ENCODE measurements at places on chromosomes 2 and 18. TPM values are rescaled to one million over a fixed set of nuclear protein-coding genes. Genes with fewer than 3 reads are reported as not detected.

PRKCE gene
- 8.5 TPM for total RNA-seq

RNF125 gene
- total RNA-seq: 0.20 TPM

OTOF gene
- 0.10 TPM for total RNA-seq

ESPNL gene
- total RNA-seq: 0.15 TPM

KLHL14 gene
- total RNA-seq: not detected

CRYGC gene
- total RNA-seq: not detected

GPR55 gene
- total RNA-seq: not detected

PPM1B gene
- 31.5 TPM for total RNA-seq

UGT1A8 gene
- total RNA-seq: not detected

ERFE gene
- total RNA-seq: 9.1 TPM

LCT gene
- total RNA-seq: 0.05 TPM

EPHA4 gene
- total RNA-seq: 0.75 TPM

ADD2 gene
- total RNA-seq: 27.6 TPM

EFHD1 gene
- 5.0 TPM for total RNA-seq

KCNS3 gene
- total RNA-seq: 1.1 TPM

ABCA12 gene
- total RNA-seq: 0.17 TPM

LONRF2 gene
- 2.6 TPM for total RNA-seq

SATB2 gene
- total RNA-seq: 2.9 TPM

NEURL3 gene
- total RNA-seq: 0.67 TPM

DPP4 gene
- total RNA-seq: 0.56 TPM

CCDC141 gene
- not detected for total RNA-seq

REG1B gene
- total RNA-seq: not detected

LRRC30 gene
- total RNA-seq: not detected

OSR1 gene
- total RNA-seq: 6.6 TPM

VRK2 gene
- 26.1 TPM for total RNA-seq

MEP1B gene
- total RNA-seq: not detected

TCF7L1 gene
- total RNA-seq: 10.4 TPM

Measured in A549 treated with Mapracorat at 1 μM for 4 hours (cell line).